CD4-positive, alpha-beta T cell treated with Interleukin-12 subunit alpha and Interleukin-12 subunit beta, for 1 hour (primary cell): ENCODE measurements at places on chromosomes 2 and 18.

- no peak for DNase-seq
Measured at GRCh38 chr2:206396211-206396610, 47.1 kb upstream of the ADAM23 start.

- no peak for DNase-seq
Measured at GRCh38 chr2:217740178-217740577, 262.6 kb downstream of the TNS1 start.

- DNase-seq = no peak
Measured at GRCh38 chr2:45968946-45969584, 317.6 kb downstream of the PRKCE start.

DNA sequence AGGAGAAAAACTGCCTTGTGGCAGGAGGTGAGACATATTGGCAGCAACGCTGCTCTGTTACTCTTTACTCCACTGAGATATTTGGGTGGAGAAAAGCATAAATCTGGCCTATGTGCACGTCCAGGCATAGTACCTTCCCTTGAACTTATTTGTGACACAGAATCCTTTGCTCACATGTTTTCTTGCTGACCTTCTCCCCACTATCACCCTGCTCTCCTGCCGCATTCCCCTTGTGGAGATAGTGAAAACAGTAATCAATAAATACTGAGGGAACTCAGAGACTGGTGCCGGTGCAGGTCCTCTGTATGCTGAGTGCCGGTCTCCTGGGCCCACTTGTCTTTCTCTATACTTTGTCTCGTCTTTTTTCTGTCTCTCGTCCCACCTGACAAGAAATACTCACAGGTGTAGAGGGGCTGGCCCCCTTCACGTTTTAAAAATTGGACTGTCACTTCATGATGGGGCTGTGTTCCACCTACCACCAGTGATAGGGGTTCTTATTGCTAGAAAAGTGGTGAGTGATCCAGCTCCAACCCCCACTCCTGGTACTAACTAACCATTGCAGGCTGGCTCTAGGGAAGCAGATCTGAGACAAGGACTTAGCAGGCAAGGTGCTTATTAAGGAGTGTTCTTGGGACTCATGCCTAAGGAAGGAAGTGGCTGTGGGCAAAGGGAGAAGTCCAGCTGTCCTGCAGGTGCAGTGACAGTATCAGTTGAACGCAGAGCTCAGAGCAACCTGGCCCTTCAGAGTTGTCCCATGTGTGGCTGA is 51.7 kb downstream of the LONRF2 start:
- DNase-seq = no peak

- no peak for DNase-seq
Measured at GRCh38 chr2:233387667-233388528, 33.6 kb downstream of the DGKD start.

GRCh38 chr18:54590945-54591344 is at the start of gene DYNAP:
Gene DYNAP (plus strand): TSS chr18:54591245. CDS start chr18:54591283, 38 bp downstream.
- no peak for DNase-seq

DNA sequence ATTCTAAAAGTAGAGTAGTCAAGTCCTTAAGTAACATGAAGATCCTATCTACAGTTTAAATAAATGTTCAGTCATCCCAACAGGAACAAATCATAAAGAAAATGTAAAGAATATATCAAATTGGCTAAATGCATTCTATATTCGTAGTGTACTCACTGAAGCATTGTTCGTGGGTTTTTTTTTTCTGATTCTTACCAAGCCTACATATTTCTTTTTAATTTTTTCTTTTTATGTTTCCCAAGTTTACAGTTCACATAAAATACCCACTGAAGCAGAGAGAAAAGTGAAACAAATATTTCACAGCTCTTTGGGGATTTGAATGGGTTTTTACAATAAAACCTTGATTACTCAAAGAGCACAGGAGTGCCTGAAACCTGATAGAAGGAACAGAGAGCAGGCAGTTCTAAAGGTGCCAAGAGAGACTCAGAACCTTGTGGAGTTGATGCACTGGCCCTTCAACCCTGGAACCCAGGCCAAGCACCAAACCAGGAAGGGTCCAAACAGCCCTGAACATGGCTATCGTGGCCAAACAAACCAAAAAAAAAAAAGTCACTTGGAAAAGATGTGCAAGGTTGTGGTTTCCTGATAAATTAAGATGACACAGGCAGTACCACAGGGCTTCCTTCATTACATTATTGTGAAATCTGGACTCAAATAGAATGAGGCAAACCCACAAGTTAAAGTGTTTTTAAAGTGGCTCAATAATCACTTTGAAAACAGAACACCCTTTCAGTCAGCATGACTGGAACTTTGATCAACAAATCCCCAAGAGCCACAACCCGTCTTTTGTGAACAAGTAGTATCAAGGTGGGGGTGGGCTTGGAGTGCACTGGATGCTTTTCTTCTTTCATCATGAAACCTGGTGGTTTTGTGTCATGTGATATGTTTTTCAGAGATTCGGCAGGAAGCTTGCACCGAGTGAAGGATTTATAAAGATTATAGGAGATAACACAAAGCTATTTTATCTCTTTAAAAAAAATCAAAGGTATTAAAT is 245.0 kb upstream of the FN1 start:
- peak; percentile 44 for DNase-seq
